Amygdala (tissue), 56 donors: ENCODE measurements at places on chromosomes 7 and 10.

DNA sequence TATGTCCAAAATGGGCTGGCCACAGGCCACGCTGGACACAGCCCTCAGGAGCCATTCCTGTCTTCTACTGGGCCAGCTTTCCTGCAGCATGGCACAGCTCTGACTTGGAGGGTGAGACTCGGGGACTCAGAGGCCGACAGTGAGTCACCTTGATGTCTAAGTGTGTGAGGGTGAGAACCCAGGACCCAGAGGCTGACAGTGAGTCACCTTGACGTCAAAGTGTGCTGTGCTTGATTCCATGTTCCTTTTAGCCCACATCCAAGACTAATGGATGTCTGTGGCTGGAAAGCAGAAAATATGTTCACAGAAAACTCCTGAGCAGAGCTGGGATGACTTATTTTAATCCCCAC is 6.0 kb upstream of the FAM170B start:
- DNase-seq, result no peak

DNA sequence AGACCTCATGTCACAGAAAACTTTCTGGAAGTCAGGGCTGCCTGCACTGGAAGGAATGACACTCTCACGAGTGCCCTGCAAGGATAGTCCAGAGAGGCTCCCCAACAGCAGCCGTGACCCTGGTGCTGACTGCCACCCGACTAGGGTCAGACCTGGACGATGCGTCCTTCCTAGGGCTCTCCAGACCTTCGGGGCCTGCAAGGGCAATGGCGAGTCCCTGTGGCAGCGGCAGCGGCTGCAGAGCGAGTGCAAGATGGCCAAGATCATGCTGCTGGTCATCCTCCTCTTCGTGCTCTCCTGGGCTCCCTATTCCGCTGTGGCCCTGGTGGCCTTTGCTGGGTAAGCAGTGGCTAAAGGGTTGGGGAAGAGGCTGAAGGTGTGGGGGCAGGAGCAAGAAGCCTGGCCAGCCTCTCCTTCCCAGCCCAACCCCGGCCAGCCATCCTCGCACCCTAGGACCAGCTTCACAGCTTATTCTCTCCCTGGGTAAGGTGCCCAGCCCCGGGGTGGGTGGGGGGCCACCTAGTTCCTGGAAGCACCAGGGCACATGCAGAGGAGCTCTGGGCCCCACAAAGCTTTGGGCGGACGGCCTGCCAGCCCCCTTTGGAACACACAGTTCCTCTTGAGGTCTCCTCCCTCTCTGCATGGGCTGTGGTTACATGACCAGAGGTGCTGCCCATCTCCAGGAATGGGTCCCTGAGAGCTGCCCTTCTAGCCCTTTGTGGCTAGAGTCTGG is 5.5 kb downstream of the OPN4 start:
- DNase-seq, result no peak

- no peak for DNase-seq
These were observed 515.2 kb upstream of the POT1 start for GRCh38 chr7:125444864-125445263.

DNA sequence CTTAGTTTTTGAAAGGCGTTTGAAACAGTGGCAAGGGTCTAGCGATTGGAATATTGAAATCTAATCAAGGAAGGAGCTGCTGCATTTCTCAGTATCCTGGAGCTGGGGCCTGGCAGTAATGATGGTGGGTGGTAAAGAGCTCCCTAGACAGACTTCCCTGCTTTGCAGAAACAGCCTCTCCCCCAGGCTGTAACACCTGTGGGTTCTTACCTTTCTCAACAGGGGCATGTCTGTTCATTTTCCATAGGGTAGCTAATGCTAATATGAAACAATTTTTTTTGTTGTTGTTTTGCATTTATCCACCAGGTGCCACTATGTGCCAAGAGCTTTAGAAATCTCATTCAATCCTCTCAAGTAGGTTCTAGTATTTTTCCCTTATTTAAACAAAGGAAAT is 345.5 kb downstream of the REEP3 start:
- DNase-seq, result no peak

GRCh38 chr7:26046150-26046549 is 105.8 kb upstream of the NFE2L3 start:
- DNase-seq, result no peak

GRCh38 chr10:6635784-6636183 is 55.7 kb upstream of the PRKCQ start:
- no peak for DNase-seq
